ENCODE measurements at places on chromosomes 2 and 18.
A peak's percentile ranks its signal among the peaks of the same experiment; 100 is the strongest.

DNA sequence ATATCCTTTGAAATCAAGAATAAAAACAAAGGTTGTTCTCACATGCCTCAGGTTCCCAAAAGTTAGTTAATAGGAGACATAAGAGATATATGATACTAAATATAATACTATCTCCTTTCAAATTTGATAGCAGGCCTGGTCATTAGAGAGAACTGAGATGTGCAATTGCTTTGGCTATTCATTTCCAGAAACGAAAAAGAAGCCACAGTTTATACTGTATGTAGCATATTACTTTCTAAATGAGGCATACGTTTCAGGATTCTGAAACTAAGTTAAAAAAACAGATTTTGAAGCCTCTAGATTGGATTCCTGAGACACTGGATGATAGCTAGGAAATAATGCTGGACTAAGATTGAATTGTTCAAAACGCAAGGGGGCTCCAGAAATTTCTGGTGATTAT is 7.1 kb downstream of the PPP1R1C start:
- peaks cover 16% of the 10 kb centered on the region for H3K4me1 ChIP-seq
- no peaks in the 10 kb centered on the region for H3K36me3 ChIP-seq
- no peak for DNase-seq
- H3K27me3 ChIP-seq, result no peaks in the 10 kb centered on the region

DNA sequence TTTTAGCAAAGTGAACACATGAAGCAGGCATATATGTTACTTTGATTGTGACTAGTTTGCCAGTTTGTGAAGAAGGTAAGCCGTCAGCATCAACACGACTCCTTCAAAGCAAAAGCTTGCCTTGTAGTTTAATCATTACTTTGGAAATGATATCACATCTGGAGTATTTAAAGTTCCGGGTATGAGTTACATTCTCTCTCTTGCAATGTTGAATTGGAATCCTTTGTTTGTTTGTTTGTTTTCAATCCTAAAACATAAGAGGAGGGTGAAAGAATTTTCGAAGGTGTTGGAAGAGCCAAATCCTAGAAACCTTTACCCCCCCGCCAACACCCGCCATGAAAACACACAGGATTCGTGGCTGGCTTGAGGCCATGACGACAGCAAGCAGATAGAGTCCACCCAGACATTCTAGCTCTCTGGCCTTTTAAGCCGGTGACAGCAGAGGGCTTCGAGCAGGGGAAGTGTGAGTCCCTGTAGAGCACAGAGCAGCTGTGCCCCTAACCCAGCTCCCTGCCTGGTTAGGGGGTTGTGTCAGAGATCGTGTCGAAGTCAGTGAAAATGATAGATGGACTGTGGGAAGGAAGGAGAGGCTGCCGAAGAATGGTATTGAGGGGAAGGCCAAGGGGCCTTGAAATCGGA is 103.8 kb upstream of the SMIM21 start:
- no peak for DNase-seq
- peaks cover 17% of the 10 kb centered on the region for H3K4me1 ChIP-seq
- no peaks in the 10 kb centered on the region for H3K36me3 ChIP-seq
- H3K4me3 ChIP-seq, result no peak overlapping the region
- no peaks in the 10 kb centered on the region for H3K27me3 ChIP-seq

- H3K27ac ChIP-seq, result no peak overlapping the region
- peak overlapping the region; percentile 27 for H3K4me3 ChIP-seq
- H3K4me1 ChIP-seq, result peaks cover 41% of the 10 kb centered on the region
- no peaks in the 10 kb centered on the region for H3K27me3 ChIP-seq
- peaks cover 41% of the 10 kb centered on the region for H3K36me3 ChIP-seq
Measured at GRCh38 chr2:682226-682625, 5.0 kb upstream of the TMEM18 start.

GRCh38 chr2:172079838-172080640 is 5.3 kb upstream of the DLX1 start:
- no peak for DNase-seq
- no peak overlapping the region for H3K27ac ChIP-seq

DNA sequence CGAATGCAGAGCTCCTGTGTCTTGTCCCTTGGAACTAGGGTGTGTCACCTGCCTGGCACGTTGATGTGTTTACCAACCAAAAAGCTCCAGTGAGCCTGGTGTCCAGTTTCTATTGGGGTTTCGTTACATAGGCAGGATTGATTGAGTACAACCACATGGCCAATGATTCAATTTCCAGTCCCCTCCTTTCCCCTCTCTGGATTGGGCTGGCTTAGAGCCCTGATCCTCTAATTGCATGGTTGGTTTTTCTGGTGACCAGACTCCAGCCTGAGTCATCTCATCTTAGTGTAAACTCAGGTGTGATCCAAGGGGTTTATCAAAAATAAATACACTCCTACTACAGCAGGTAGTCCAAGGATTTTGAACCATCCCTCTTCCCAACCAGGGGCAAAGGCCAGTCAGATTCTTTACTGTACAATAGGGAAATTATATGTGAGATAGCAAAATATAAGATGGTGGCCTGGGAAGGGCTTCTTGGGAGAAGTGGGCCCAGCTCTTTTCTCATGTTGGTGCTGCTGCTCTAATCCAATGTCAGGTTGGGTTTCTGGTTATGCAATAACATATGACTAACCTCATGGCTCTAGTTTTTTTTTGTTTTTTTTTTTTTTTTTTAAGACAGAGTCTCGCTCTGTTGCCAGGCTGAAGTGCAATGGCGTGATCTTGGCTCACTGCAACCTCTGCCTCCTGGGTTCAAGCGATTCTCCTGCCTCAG is 64.7 kb upstream of the MGAT5 start:
- no peaks in the 10 kb centered on the region for H3K27me3 ChIP-seq
- H3K36me3 ChIP-seq, result peaks cover 7% of the 10 kb centered on the region
- H3K4me3 ChIP-seq, result no peak overlapping the region
- H3K27ac ChIP-seq, result no peak overlapping the region

Data from neural crest cell (in vitro differentiated cells).